ENCODE measurements at places on chromosomes 2 and 18.

- no peak for DNase-seq
Observed at GRCh38 chr18:45381282-45381681, 234.0 kb upstream of the SLC14A2 start.

- no peak for DNase-seq
Observed at GRCh38 chr2:222835143-222835822, 25.6 kb upstream of the ACSL3 start.

- peak; percentile 43 for DNase-seq
Observed at GRCh38 chr2:85318222-85319074, 9.3 kb downstream of the TGOLN2 start.

- DNase-seq: no peak
Observed at GRCh38 chr2:202508686-202509085, 126.1 kb upstream of the FAM117B start.

- DNase-seq: no peak
Observed at GRCh38 chr2:204160989-204161388, 224.4 kb downstream of the ICOS start.

DNA sequence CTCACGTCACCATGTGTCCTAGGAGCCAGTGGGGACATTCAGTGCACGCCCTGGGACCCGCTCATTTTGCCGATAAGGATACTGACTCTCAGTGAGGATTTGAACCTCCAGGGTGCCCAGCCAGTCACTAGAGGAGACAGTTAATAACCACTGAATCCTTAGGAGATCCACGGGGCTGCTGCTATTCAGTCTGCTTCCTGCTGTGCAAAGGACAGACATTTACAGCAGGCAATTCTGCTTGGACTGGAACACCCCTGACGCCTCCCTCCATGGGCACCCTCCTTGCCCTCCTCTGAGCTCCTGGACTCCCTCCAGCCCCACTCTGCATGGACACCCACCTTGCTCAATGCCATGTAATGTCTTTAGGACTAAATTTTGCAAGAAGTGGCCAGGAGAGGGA is 265.5 kb downstream of the EIPR1 start:
- DNase-seq: no peak

- no peak for DNase-seq
Observed at GRCh38 chr2:185967335-185967734, 228.7 kb downstream of the FSIP2 start.

- DNase-seq: no peak
Observed at GRCh38 chr18:75378376-75379315, 48.9 kb downstream of the SMIM21 start.

DNA sequence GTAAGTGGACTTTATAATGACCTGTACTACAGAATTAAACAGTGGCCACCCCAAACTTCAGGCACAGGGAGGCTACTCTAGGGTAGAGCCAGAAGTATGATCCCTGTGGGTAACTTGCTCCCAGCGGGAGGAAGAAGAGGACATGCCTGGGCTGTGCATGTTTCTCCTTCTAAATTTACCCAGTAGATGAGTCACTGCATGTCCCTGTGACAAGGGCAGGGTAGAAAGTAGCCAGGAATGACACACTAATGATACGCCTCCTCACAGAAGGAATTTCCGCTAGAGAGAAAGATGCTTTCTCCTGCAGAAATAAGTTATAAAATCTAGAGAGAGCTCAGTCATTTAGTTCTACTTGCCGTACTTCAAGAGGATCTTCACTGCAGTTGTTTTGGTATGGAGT is 7.5 kb downstream of the ACYP2 start:
- no peak for DNase-seq

DNA sequence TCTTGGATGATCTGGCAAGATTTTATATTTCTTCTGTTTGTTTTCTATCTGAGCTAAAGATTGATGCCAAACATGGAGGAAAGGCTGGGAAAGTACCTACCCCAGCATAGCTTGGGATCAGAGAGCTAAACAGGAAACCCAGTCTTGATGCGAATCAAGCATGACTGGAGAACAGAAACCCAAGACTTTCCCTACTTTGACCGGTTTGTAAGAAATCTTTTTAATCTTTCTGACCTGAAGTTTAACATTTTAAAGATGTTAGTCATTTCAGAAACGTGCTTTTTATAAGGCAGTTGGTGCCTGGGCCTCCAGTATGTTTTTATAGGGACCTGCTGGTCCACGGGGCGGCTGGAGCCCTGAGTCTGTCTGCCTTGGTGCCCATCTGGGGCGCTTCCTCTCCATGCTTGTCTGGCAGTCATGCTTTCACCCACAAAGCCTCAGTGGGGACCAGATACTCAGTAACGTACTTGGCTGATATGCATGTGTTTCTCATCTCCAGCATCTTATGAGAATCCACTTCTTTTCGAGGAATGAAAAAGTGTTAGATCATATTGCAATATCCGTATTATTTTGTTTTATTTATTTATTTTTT is 266.5 kb downstream of the PTGR3 start:
- DNase-seq: peak; percentile 46

- DNase-seq: peak; percentile 11
Observed at GRCh38 chr2:176297067-176297466, 27.8 kb downstream of the MTX2 start.

GRCh38 chr2:208369091-208369490 is 37.5 kb upstream of the PTH2R start:
- no peak for DNase-seq

- no peak for DNase-seq
Observed at GRCh38 chr18:38642711-38643110, 1077.1 kb upstream of the CELF4 start.

- no peak for DNase-seq
Observed at GRCh38 chr2:163732727-163733126, 3.1 kb downstream of the FIGN start.

GRCh38 chr2:188196343-188197008 is 95.2 kb upstream of the GULP1 start:
- no peak for DNase-seq

GRCh38 chr2:69559442-69560146 is 83.9 kb downstream of the AAK1 start:
- DNase-seq: peak; percentile 48

GRCh38 chr2:70941701-70942100 is 6.0 kb downstream of the ATP6V1B1 start:
- no peak for DNase-seq

DNA sequence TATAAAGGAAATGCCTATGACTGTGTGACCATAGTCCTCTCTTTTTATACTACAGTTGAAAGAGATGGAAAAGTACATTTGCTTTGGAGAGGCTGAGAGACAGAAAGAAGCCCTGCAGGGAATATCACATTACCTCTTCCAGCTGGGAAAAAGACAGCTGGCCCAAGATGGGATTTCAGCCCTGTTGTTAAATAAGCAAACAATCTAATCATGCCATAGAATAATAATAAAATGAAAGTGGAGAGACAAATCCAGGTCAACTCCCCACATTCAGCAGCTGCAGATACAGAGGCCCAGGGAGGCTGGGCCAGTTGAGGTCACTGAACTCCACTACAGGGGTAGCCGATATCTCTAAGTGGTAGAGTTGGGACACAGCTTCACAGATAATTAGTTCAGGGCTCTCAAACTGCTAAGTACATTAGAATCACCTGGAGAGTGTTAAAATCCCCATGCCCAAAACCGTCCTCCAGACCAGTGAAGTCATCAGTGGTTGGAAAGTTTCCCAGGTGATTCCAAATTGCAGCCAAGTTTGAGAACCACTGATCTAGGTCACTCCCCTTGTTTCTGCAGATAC is 81.9 kb downstream of the MOGAT1 start:
- DNase-seq: no peak

GRCh38 chr18:10893196-10893595 is 256.2 kb downstream of the PIEZO2 start:
- DNase-seq: no peak

DNA sequence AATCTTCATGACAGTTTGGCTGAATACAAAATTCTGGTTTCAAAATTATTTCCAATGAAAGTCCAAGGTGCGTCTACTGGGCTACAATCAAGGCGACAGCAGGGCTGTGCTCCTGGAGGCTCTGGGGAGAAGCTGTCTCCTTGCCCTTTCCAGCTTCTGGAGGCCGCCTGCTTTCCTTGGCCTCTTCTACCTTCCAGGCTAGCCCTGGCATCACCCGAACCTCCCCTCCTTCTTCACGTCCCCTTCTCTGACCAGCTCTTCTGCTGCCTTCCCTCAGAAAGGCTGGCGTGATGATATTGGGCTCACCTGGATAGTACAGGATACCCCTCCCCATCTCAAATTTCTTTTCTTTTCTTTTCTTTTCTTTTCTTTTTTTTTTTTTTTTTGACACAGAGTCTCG is 115.5 kb downstream of the KCNF1 start:
- no peak for DNase-seq

DNA sequence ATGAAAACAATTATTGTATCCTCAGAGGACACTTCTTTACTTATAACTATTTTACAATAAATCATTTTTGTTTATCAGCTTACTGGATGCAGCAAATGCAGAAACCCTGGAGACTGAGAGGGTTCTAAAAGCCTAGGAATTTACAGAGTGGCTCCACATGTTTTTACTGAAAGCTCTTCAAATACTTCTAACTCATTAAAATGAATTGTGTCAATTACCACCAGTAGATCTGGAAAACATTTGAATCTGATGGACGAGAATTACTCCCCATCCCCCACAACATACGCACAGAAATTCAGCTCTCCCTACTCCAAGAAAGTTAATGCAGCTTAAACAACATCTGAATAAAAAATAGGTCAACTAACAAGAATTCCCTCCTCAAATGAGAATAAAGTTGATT is 319.8 kb upstream of the FIGN start:
- DNase-seq: no peak

GRCh38 chr2:231743376-231744116 is 35.2 kb downstream of the PTMA start:
- DNase-seq: no peak

DNA sequence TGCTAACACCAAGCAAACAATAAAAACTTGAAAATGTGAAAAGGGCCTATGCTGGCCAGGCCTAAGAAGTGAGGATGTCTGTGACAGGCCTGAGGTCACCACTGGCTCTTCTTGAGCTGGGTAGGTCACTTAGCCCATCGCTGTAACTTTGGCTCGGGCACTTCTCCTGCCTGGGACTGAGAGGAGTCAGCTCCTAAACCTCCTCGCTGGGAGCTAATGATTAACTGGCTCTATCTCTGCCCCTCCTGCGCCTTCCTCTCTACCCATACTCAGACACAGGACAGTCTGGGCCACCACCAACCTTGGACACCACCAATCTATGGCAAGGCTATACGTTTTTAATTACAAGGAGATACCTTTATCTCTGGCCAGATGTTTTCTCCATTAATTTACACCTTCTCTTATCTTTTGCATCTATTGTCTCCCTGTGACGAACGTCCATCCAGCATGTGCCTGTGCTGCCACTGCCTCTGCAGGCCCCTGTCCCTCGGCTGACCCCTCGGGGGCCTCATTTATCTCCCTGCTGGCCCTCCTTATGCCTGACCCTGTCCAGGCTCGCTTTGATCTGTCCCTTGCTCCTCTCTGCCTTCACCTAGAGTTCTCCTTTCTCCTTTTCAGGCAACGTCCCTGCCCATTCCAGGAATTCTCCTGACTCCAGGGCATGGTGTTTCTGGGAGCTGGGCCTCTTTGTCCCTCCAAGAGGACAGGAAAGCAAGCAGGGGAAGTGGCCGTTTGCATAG is 149.1 kb upstream of the GATA6 start:
- DNase-seq: no peak

GRCh38 chr18:64240316-64240715 is 91.4 kb upstream of the LINC00305 start:
- no peak for DNase-seq

DNA sequence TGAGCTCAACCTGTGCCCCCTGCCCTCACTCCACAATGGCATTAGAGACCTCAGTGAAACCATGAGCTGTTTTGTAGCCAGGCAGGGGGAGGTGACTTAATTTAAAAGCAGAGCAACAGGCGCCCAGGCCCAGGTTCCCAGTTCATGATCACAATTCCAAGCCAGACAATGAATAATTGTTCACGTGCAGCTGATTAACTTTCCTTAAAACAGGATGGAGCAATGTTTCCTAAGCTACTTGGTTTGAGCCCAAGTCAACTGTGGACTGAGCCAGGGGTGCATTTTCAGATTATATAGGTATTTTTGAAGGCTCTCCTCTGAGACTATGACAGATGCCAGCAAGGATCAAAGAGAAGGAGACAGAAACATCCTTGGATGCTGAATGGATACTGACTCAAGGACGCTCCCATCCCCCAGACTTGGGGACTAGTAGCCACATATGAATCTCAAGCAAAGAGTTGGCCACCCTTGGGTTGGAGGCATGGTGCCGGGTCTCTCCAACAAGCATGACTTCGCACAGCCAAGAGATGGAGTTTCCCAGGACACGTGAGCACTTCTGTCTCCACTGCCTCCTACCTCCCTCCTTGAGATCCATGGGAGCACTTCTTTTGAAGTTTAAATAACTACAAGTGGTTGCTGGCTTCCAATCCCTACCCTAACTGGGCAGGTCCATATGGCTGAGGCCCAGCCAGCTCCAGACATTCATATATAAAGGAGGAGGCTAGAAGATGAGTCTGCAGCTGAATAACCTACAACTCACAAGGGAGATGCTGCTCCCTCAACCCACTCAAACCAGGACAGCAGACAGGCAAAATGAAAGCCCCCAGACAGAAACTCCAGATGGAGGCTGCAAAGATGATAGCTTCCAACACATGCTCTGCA is 12.7 kb downstream of the SMAD7 start:
- DNase-seq: no peak

DNA sequence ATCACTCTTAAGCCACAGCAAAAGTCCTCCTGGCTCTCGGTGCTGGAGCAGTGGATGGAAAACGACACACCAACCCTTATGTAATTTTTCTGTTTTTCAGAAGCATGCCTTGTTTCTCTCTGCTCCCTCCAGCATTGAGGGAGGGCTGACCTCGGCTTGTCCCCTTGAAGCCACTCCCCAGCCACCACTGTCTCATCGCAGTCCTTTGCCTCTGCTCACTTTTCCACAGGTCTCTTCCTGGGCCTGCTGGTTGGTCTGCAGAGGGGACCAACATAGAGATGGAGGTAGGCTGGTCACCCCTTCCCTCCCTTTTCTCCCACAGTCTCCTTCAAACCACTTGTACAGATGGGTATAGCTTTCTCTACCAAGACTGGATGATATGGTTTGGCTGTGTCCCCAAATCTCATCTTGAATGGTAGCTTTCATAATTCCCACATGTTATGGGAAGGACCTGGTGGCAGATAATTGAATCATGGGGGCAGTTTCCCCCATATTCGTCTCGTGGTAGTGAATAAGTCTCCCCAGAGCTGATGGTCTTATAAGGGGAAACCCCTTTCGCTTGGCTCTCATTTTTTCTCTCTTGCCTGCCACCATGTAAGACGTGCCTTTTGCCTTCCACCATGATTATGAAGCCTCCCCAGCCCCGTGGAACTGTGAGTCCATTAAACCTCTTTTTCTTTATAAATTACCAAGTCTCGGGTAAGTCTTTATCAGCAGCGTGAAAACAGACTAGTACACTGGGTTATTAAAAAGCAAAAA is 14.3 kb upstream of the RIOK3 start:
- DNase-seq: no peak

- peak; percentile 10 for DNase-seq
Observed at GRCh38 chr2:131093696-131094462, 619 bp upstream of the FAM168B start.
